Left renal cortex interstitium (tissue), 4 donors: ENCODE measurements at places on chromosomes 1 and 21. TPM values are rescaled to one million over a fixed set of nuclear protein-coding genes. Genes with fewer than 3 reads are reported as not detected.

GRCh38 chr1:236394879-236395229 is 768 bp downstream of the EDARADD start:
- DNase-seq, result peak; percentile 15

Gene C21orf58
- polyA plus RNA-seq, result 6.1 TPM

- DNase-seq, result no peak
These were observed 40.6 kb downstream of the HNRNPR start for GRCh38 chr1:23303524-23303923.

DNA sequence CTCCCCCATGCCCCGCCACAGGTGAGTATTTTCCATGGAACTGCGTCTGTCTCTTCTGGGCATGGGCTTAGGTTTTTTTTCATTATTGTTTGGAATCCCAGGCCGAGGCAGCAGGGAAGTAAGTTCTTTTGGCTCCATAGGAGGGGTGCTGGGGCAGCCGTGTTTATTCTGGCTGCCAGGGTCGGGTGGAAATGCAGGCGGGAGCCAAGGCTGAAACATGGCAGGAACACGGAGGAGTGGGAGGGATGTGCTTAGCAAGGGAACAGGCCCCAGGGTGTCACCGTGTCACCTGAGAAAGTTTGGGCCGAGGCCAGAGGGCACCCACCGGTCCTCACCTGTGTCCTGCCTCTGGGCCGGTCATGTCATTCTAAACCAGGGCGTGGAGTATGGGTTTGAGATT is 4.5 kb upstream of the DHRS3 start:
- no peak for DNase-seq

GRCh38 chr1:62800281-62800680 is 16.3 kb downstream of the ATG4C start:
- DNase-seq, result no peak

Gene SLC66A1
- 9.6 TPM for polyA plus RNA-seq

Gene B3GALT5
- 1.5 TPM for polyA plus RNA-seq
